ENCODE measurements at places on chromosomes 2 and 18.
A peak's percentile ranks its signal among the peaks of the same experiment; 100 is the strongest.

DNA sequence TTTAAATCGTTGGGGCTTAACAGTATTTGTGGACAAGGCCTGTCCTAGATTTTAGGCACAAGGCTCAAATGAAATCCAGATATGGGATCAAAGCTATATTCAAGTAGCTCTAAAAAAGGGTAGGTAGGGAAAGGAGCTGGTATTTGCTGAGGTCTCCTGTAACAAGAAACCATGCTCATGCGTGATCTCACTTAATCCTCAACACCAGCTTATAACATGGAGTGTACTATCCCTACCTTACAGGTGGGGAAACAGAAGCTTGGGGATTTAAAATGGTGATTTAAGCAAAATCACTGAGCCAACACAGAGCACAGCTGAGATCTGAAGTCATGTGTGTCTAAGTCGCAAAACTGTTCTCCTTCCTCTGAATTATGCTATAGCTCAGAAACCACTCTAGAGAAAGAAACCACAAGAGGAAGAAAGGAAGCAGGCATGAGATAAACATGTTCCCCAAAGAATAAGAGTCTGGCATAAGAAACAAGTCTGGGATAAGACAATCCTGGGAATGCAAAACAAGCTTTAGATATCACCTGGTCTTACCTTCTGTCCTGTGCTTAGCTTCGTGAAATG is 43.1 kb downstream of the CYRIA start:
- no peak for DNase-seq

GRCh38 chr2:200614249-200614648 is 28.4 kb downstream of the AOX1 start:
- no peak for DNase-seq

GRCh38 chr2:147003081-147003480 is 841.7 kb upstream of the ACVR2A start:
- no peak for DNase-seq

- no peak for DNase-seq
These were observed 33.8 kb upstream of the DNMT3A start for GRCh38 chr2:25375371-25375988.

GRCh38 chr2:135532581-135532980 is 1.3 kb downstream of the R3HDM1 start:
- no peak for DNase-seq

GRCh38 chr2:47486841-47487497 is 84.0 kb downstream of the MSH2 start:
- DNase-seq = no peak

- no peak for DNase-seq
These were observed 33.5 kb downstream of the MGAT5 start for GRCh38 chr2:134287323-134287722.

GRCh38 chr2:159907909-159908308 is 109.9 kb upstream of the CD302 start:
- no peak for DNase-seq

DNA sequence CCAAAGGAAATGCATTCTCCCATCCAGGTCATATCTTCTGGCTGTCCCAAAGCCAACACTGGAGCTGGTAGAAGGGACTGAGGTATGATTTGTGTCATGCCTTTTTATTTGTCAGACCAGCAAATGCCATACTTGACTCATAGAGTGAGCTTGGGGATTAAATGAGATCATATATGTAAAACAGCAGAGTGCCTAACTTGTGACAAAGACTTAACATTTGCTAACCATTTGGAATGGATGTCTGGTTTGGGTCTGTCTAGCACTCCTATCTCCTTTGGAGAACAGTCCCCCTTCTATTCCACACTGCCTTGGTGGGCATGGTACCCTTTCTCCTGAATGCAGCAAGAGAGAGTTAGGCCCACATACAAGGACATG is 128.5 kb upstream of the LGALSL start:
- no peak for DNase-seq

GRCh38 chr2:163658556-163658955 is 77.3 kb downstream of the FIGN start:
- no peak for DNase-seq

DNA sequence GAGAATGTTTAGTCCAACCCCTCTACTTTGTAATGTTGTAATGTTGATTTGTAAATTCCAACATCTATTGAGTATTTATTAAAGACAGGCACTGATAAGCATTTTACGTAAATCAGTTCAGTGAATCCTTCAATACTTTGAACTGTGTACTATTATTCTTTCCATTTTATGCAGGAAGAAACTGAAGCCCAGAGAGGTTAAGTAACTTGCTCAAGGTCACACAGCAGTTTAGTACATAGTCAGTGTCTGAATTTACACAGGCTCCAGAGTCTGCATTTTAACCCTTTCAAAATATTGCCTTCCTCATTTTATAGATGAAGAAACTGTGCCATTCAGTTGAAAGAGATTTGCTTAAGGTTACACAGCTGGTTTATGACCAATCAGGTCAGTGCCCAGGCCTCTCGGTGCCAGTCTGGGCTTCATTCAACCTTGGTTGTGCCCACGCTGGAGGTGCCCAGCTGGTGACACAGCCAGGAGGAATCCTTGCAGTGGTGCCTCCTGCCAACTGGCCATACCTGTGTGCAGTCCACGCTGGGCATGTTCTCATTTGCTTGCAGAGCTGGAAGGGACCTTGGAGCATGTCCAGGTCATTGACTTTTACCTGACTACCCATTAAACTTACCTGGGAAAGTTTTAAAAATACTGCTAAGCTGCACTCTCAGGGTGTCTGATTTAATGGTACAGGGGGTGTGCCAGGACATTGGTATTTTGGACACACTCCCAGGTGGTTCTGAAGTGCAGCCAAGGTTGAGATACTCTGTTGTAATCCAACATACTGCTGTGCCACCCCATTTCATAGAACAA is 74.3 kb upstream of the CYRIA start:
- no peak for DNase-seq

DNA sequence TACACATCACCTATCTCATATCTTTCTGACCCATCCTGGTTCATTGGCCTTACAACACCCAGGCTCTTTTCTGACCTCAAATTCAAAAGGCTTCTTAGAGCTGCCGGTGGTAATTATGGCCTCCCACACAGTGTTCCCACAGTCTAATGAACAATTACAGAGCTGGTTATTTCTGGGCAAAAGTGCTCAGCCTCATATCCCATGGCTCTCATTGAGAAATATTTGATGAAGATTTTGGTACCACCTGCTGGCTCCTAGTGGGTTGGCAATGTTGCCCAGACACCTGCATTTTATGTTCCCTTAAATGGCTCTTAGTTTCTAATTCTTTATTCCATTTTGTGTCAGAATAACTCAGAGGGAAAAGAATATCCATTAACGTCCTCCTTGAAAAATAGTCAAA is 20.1 kb upstream of the SCYGR2 start:
- no peak for DNase-seq

- DNase-seq = no peak
These were observed 183.3 kb upstream of the FBXO11 start for GRCh38 chr2:48089644-48090043.

- no peak for DNase-seq
These were observed 58.9 kb downstream of the FAM168B start for GRCh38 chr2:131034122-131035051.

DNA sequence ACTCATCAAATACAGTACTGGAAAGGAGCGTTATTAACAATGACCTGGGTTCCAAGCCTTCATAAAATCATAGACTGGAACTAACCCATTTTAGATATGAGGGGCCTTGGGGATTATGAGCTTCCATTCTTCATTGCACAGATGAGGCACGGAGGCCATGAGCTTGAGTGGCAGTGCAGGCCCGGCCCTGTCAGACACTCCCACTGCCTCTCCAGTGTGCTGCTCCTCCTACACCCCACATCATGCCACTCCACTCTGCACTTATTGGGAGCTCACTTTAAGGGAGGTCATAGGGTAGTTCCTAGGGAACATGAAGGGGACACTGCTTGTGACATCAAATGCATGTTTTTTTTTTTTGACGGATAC is 77.9 kb downstream of the TSN start:
- DNase-seq = no peak

GRCh38 chr2:212477571-212477970 is 61.0 kb downstream of the ERBB4 start:
- no peak for DNase-seq

GRCh38 chr2:109457794-109458193 is 156.0 kb downstream of the SEPTIN10 start:
- no peak for DNase-seq

GRCh38 chr2:181891966-181892798 is 652 bp downstream of the ITPRID2 start:
- peak; percentile 25 for DNase-seq

DNA sequence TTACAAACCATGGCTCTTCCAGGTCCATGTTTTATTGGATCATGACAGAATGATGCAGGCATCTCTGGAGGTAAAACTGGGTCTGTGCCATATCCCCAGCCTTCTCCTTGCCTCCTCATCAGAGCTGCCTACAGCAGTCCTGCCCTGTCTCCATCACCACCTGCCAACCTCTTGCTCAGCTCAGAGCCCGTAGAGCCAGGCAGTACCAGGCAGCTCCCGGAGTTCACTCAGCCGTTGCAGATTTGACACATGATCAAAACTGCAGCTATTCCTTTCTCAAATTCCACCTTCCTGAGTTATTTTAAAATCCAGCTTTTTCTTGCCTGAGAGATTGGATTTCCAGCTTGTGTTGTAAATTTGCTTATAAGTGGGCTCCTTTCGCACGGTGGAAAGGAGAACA is 218.2 kb upstream of the CELF4 start:
- DNase-seq = no peak
